ENCODE measurements at places on chromosomes 2 and 18.

- ATAC-seq, result peak; percentile 3
Measured at GRCh38 chr2:215435280-215435869, 493 bp downstream of the FN1 start.

DNA sequence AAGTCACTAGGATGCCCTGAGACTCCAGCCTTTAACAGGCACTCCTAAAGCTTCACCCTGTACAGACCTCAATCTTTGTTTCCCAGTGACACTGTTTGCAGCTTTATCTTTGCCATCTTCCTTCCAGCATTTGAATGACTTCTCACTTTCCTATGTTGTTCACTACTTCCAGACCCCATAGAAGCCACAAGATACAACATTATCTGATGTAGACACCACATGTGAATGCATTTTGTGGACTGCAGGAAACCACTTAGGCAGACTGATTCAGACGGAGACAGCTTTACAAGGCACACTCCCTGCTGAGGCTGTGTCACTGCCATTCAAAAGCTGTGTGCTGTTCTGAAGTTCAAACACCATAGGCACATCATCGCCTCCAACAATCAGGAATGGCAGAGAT lies 67.3 kb upstream of the SPATS2L start:
- ATAC-seq, result no peak

DNA sequence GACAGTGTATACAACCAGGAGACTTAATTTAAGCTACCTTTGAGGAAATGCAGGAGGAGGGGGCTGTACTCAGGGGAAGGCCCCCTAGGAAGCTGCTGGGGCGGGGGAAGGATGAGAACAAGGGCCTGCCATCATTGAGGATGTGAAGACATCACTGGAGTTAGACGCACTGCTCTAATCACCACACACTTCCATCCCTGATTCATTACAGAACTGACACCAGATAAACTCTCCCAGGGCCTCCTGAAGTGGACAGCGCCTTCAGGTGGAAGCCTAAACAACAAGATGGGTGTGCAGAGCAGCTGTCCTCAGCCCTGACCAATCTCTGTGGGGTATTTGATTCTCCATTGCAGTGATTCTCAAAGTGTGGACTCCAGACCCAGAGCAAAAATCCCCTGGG lies 30.6 kb upstream of the SLC35G4 start:
- ATAC-seq, result no peak

DNA sequence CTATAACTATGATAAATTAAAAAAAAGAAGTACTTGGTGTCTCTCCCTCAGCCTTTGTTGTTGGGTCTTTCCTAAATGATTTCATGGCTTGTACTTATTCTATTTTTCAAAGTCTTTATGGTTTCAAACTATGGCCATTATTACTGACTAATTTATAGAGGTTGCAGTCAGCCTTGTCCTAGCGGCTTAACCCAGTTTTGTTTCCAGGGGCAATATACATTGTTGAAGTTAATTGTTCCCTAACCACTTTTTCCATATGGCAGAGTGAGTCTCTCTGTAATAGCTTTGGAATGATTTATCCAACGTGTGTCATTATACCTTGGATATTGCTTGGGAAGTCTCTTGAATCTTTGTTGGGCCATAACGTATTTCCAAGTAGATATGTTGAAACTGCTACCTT lies 408.8 kb downstream of the HRH4 start:
- no peak for ATAC-seq

DNA sequence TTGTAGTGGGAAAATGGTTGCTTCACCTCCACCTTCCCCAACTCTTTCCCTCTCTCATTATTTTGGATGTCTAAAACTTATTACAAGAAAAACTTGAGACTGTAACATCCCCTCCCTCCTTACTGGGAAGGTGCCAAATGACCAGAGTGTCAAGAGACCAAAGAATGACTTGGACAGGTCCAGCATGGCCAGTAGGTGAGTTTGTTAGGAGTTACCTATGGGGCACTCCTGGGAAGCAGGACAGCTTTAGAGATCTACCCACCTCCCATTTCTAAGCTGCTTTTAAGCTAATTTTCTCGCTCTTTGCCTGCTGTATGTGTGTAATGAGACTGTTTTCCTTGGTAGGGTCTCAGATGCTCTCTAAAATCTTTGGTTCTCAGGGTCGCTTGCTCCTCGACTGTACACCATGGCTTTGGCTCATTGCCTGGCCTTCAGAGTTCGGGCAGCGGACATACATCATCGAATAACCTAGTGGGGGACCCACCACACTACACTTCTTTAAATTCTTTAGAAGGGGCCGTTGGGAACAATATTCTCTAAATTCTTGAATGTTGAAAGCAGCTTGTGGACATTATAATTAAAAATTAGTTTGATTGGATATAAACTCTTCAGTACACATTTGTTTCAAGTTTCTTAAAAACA lies 45.2 kb downstream of the SLC30A6 start:
- ATAC-seq, result no peak

- no peak for ATAC-seq
Measured at GRCh38 chr2:138494265-138494966, 7.2 kb upstream of the SPOPL start.

GRCh38 chr2:66587216-66587615 lies 152.3 kb downstream of the MEIS1 start:
- ATAC-seq, result no peak

GRCh38 chr2:212667751-212668316 lies 129.2 kb upstream of the ERBB4 start:
- ATAC-seq, result no peak

DNA sequence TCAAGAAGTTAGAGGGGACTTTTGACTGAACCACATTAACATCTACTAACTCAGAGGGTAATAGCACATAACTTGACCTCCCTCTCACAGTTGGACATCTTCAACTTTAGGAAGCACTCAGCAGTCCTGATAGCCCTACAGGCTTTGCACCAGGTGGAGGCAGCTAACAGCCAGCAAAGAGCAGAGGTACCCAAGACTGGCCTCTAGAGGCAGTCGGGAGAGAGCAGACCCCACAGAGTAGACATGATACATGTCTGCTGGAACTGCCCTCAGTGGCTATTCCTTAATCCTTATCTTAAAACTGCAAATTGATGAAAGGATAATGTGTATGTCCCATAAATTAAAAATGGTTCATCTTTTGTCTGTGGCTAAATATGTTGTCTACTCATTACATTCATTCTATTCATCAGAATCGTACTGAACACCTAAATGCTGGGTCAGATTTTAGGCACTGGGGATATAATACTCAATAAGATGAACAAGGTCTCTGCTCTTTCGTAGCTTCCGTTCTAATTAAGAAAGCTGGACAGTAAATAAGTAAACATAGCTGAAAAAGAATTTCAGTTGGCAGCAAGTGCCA lies 49.8 kb downstream of the CAB39 start:
- no peak for ATAC-seq

DNA sequence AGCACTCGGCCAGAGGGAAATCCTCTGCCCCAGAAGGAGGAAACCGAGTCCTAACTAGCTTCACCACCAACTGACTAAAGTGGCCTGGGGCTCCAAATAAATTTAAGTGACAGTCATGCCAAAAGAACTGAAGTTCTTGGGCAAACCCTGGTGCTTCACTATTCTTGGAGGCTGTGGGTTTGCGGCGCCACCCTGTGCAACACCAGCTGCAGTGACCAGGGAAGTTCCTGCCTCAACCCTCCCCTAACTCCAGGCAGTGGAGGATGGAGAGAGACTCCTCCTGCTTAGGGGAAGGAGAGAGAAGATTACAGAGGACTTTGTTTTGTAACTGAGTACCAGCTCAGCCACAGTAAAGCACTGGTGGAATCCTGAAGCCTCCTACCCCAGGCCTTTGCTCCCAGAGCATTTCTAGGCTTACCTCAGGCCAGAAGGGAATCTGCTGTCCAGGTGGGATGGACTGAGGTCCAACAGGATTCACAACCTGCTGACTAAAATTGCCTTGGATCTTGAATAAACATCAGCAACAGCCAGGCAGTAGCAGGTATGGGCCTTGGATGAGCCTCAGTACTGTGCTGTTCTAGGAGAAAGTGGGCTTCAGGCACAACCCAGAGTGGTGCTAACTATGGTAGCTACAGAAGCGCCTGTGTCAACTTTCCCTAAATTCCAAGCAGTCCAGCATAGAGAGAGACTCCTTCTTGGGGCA lies 29.4 kb upstream of the BMP10 start:
- ATAC-seq, result no peak

DNA sequence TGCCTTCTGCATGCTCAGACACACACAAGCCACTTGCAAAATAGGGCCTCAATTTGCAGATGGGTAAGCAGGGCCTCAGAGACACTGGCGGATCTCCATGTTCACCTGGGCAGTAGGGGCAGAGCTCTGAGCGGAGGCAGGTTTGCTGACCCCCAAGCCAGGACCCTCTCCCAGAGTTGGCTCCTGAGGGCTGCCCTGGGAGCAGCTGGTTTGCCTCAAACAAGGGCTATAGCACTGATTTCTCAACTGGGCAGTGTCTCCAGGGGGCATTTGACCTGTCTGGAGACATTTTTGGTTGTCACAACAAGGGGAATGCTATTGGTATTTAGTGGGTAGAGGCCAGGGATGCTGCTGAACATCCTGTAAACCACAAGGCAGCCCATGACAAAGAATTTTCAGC lies 11.6 kb downstream of the GLI2 start:
- ATAC-seq, result no peak

DNA sequence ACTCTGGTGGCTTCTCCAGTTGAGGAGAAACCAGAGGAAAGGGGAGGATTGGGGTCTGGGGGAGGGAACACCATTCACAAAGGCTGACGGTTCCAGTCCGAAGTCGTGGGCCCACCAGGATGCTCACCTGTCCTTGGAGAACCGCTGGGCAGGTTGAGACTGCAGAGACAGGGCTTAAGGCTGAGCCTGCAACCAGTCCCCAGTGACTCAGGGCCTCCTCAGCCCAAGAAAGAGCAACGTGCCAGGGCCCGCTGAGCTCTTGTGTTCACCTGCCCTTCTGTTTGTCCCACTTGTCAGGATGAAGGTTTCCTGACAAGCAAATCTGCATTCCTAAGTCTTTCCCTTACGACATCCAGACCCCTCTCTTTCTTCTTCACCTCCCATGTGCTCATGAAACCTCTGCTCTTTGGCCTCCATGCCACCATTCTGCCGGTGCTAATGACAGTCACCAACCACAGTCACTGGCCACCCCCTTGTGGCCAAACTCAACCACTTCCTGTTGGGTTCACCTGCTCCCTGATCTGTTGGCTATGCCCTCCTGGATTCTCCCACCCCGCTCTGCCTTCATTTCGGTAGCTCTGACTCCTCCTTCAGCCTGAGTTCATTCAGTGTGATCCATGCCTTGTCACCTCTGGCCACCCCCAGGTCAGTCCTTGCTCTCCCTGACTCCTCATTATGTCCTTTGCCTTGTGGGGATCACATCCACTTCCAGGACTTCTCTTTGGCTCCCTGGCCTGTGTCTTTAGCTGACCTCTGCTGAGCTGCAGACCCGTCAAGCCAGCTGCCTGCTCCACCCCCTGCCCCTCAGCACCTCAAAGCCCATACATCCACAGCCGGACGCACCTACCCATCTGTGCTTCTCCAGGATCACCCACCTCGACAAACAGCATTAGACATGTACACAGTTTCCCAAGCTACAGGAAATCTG lies 17.6 kb downstream of the EMX1 start:
- no peak for ATAC-seq

GRCh38 chr2:136238286-136239078 lies 120.5 kb upstream of the CXCR4 start:
- ATAC-seq, result peak; percentile 53

GRCh38 chr2:172580544-172580943 lies 24.7 kb downstream of the PDK1 start:
- ATAC-seq, result no peak

- no peak for ATAC-seq
Measured at GRCh38 chr2:98469862-98470544, 25.3 kb downstream of the INPP4A start.

GRCh38 chr2:152542995-152543481 lies 174.2 kb downstream of the PRPF40A start:
- peak; percentile 39 for ATAC-seq

DNA sequence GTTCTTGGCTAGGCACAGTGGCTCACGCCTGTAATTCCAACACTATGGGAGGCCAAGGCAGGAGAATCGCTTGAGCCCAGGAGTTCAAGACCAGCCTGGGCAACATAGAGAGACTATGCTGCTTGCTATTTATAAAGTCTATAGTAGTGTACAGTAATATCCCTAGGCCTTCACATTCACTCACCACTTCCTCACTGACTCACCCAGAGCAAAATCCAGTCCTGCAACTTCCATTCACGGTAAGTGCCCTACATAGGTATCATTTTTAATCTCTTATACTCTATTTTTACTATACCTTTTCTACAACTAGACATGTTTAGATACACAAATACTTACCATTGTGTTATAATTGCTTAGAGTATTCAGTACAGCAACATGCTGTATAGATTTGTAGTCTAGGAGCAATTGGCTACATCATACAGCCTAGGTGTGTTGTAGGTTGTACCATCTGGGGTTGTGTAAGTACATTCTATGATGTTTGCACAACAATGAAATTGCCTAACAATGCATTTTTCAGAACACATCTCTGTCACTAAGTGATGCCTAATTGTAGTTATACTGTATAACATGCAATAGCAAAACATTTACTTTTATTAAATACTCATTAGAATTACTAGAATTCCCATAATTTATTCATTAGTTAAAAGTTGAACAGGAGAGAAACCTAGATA lies 8.8 kb downstream of the DHX57 start:
- no peak for ATAC-seq

- ATAC-seq, result no peak
Measured at GRCh38 chr2:144003460-144004075, 516.4 kb downstream of the ZEB2 start.

- ATAC-seq, result no peak
Measured at GRCh38 chr2:174716785-174717184, 47.5 kb downstream of the CHRNA1 start.

DNA sequence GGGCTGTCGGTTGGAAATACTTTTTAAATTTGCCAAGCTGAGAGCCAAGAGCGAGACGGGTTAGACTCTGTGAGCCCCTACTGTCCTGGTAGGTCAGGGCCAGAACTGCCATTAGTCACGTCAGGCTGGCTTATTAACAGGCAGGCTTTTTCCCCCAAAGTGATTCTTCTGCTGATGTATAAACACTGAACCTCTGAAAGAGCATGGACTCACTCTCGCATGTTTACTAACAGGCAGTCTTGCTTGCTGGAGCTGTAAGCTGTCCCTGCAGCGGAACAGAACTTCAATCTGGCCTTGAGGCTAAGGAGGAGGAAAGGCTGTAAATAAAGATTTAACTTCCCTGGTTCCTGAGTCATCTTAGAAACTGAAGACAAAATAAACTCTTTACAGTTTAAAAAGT lies 288.4 kb downstream of the PIEZO2 start:
- ATAC-seq, result no peak

DNA sequence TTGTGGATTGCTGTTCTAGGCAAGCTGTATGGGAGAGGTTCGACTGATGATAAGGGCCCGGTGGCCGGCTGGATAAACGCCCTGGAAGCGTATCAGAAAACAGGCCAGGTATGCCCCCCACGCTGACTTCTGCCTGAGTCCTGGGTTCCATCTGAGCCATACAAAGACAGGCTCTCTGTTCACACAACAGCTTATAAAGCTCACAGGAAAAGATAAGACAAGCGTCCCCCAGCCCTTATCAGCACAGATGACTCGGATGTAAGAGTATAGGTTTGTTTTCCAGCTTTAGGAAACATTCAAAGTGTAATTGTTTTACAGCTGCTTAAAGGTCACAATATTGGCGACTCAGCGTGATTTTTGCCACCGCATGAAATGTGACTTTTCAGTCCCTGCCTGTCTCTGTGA lies 12.7 kb downstream of the CNDP2 start:
- ATAC-seq, result no peak
